ENCODE measurements at places on chromosomes 3 and 15.
A peak's percentile ranks its signal among the peaks of the same experiment; 100 is the strongest.

GRCh38 chr15:64430000-64430735 lies 30.2 kb upstream of the ZNF609 start:
- peak; percentile 75 for DNase-seq

DNA sequence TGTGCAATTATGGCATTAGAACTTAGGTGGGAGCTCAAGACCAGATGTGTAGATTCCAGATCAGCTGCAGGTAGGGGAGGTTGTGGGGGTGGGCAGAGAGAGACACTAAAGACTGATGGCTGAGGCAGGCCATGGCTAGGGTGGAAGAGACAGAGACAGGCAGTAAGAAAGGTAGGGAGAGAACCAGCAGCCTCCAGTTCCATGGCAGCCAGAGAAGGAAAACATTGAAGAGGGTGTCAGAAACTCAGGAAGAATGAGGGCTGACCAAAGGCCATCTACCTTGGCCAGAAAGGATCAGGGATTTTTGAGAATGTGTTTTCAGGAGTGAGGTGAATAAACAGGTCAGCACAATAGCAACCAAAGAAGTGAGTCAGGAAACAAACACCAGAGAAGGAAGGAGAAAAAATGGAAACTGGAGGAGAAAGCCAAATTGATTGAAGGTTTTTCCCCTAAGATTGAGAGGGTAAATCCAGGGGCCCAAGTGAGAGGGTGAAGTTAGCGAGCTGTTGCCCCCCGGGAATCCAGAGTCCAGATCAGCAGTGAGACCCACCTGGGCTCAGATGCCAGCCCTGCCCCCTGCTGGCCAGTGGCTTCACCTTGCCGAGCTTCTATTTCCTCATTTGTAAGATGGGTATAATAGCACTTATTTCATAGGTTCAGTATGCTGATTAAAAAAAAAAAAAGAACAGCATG lies 41.0 kb downstream of the ABHD2 start:
- no peak for DNase-seq

DNA sequence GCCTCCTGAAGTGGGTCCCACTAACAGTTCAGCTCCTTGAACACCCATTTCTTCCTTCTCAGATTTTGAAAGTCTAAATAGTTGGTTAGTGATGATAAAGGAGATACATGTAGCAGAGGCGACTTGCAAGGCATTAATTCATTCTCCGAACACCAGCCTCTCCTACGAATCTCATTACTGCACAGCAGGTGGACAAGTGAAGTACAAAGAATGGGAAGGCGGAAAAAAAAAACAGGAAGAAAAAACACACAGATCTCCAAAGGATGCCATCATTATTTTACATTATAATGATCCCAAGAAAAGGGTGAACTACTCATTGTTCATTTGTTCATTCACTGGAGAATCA lies 276.5 kb downstream of the MAGI1 start:
- no peak for DNase-seq

DNA sequence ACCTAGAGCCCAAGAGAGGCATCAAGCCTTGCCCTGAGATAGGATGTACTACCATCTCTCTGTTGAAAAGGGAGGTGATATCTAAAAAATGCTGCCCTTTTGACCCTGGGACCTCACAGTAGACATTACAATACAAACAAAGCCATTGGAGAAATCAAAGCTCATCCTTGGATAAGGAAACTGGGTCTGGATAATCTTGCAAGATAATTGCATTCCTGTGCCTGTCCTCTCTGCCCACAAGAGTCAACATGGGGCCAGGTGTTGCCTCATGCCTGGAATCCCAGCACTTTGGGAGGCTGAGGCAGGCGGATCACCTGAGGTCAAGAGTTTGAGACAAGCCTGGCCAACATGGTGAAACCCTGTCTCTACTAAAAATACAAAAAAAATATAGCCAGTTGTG lies 57.3 kb upstream of the DLG1 start:
- DNase-seq = no peak

DNA sequence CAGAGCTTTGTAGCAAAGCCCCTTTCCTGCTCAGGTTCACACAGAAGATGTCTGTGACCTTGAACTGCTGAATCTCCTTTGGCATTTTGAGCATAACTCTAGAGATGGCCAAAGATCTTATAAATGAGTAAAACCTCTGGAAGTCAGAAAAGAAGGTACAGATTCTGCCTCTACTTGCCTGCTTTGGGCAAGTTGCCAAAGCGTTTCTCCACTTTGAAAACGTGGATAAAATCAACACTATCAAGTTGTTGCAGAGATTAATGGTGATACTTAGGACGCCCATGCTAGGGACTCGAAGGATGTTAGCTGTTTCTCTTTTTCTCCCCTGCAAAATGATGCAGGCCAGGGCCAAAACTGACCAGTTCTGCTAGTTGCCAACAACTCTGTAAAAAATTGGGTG lies 68.0 kb upstream of the CMTM7 start:
- DNase-seq = no peak

DNA sequence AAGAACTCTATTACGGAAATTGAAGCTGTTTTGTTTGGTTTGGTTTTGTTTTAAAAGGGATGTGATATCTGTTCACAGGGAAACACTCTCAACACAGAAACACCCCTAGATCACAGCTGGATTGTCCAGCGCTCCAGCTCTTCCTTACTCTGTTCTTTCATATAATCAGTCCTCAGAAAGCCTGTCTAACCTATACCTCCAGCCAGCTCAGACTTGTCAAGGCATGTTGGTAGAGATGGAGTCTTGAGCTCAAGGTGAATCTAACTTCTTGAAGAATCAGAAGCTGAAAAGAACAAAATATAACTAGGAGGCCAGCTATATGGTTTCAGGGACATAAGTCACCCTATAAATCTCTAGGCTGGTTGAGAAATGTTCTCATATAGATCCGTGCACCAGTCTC lies 110.2 kb upstream of the EPHA3 start:
- DNase-seq = no peak

DNA sequence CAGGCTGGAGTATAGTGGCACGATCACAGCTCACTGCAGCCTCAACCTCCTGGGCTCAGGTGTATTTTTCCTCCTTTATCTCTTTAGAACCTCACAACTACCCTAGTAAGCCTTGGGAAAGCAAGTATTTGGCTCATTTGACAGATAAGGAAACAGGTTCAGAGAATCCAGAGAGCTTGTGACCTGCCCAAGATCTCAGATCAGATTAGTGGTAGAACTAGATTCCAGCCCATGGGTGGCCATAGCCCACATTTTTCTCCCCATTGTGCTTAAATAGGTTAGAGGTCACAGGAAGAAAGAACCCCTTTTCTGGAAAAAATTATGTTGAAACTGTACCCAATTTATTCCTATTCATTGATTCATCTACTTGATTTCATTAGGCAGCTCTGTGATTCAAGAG lies 64.3 kb downstream of the TSC22D2 start:
- DNase-seq = no peak

DNA sequence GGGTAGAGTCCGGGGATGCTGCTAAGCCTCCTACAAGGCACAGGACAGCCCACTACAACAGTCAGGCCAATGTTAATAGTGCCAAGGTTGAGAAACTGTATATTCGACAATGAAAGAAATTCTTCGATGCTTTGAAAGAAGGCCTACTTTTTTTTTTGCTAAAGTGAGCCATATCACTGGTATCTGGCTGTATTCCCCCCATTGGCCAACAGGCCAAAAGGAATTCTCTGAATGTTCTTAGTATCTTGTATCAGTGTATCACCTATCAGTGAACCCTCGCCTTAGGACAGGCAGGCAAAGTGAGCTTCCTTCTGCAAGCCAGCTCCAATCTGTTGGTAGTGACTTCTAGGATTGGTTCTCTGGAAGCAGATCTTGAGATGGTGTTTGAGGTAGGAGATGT lies 74.2 kb downstream of the SNTN start:
- no peak for DNase-seq

- no peak for DNase-seq
Observed at GRCh38 chr15:67186688-67187087, 67.8 kb downstream of the AAGAB start.

DNA sequence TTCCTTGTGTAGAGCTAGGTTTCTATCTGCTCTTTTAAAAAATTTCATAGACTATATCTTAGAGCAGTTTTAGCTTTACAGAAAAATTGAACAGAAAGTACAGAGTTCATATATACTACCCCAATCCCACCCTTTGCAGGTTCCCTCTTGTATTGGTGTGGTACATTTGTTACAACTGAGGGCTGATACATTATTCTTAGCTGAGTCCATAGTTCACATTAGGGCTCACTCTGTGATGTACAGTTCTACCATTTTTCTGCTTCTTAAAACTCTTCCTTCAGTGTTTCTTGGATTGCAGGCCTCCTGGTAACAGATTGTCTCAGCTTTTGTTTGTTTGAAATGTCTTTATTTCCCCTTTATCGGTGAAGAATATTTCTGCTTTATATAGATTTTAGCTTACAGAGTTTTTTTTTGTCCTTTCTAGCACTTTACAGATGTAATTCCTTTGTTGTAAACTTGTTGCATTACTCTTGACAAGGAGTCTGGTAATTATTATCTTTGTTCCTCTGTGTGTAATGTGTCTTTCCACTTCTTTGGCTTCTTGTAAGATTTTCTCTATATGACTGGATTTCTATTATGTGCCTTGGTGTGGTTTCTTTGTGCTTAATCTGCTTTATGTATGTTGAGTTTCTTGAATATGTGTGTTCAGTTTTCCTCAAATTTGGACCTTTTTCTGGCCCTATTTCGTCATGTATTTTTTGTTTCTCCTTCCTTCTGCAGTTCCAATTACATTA lies 25.3 kb downstream of the MEF2A start:
- DNase-seq = no peak

DNA sequence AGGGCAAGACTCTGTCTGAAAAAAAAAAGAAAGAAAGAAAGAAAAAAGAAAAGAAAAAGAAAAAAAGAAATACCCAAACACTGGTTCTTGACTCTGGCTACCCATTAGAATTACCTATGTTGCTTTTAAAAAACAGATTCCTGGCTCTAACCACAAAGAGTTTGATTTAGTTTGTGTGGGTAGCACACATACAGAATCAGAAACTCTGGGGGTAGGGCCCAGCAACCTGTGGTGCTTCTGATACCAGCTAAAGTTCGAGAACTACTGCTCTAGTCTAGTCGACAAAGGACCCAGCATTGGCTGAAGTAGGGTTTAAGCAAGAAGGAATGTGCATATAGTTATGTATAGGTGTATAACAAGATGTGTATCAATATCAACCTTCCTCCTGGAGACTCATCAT lies 392.7 kb downstream of the EFHB start:
- DNase-seq = no peak

GRCh38 chr15:65305776-65306175 lies 1.3 kb downstream of the RNU5B-1 start:
- no peak for DNase-seq

DNA sequence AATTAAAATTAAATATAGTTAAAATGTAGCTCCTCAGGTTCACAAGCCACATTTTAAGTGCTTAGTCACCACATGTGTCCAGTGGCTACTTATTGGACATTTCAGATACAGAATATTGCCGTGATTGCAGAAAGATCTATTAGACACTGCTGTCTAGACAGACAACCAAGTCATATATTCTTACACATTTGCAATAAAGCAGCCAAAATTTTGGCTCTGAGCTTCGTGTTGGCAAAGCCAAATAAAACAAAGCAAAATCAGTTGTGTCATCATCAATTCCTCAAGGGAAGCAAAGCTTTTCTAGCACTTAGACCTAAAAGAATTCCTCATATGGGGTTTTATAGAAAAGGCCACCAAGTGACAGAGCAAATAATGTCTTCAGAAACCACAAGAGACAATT lies 193.1 kb upstream of the LPP start:
- no peak for DNase-seq

GRCh38 chr3:49484471-49484870 lies 14.4 kb downstream of the DAG1 start:
- DNase-seq = no peak

GRCh38 chr3:32240159-32240545 lies 1.7 kb downstream of the CMTM8 start:
- DNase-seq = no peak

DNA sequence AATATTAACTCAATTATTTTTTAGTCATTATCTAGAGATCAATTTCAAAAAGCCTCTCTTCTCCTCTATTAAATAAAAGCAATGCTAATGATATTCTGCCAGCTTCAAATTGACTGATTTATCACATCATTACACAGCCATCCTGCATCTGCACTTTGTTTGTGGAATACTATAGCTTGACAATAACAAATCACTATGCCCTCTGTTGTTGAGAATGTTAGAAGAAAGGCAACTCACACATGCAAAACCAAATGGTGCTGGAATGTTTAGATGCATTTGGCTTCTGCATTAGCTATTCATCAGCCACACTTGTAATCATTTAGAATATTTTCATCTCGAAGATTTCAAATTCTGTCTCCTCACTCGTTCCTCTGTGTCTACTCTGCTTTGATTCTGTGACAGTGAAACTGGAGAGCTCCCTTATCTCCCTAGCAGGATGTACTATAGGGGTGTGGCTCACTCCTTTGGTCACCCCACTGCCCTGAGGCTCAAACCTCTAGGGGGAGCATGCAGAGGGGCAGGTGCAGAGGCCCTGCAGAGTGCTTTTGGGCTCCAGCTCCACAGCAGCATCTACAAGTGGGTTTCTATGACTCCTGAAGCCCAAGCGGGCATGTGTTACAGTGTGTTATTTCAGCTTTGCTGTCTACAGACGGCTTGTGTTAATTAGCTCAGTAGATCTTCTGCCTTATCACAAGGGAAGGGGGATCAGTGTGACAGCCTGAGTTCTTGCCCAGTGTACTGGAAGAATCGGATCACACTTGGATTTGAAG lies 454.1 kb upstream of the BCHE start:
- DNase-seq = no peak

GRCh38 chr3:95333826-95334225 lies 1271.0 kb downstream of the NSUN3 start:
- no peak for DNase-seq

- no peak for DNase-seq
Observed at GRCh38 chr3:100941041-100941440, 52.2 kb downstream of the ABI3BP start.

DNA sequence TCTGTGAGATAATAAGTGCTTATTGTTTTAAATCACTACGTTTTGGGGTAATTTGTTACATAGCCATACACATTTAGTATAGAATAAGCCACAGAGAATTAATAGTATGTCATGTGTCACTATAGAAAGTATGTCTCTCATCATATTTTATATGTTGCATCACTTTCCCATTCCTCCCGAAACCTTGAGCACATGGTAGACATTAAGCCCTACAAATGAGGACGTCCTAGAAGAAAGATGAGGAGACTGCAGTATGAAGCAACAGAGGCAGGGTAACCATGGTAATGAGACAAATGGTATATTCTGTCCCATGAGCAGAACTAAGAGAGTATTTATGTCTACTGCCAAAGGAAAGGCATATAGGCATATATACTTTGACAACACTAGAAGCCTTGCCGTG lies 720.2 kb downstream of the ROBO1 start:
- DNase-seq = no peak

GRCh38 chr3:45555086-45555591 lies 39.4 kb upstream of the LIMD1 start:
- DNase-seq = no peak

GRCh38 chr3:123818921-123819429 lies 65.2 kb downstream of the MYLK start:
- DNase-seq = no peak
